ENCODE measurements at places on chromosomes 13 and 19.

DNA sequence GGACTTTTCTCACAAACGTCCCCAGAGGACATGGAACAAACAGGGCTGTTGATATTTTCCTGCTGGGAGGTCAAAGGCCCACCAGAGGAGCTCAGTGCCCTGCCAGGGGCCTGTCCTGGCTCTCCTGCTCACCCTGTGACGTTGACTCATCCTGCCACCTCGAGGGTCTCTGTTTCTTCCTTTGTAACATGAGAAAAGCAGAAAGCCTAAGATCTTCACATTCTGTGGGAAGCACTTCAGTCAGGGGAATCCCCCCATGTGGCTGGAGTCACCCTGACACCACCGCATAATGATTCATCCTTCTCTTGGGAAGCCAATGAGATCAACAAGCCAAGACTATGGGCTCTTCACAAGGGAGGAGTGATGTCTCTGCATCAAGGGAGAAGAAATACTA, 147.9 kb downstream of the KATNAL1 start:
- peak; percentile 56 for DNase-seq

GRCh38 chr13:43991773-43992201, 112.1 kb downstream of the LACC1 start:
- no peak for DNase-seq

- no peak for DNase-seq
These were observed 3.3 kb downstream of the DOT1L start for GRCh38 chr19:2166741-2167738.

- DNase-seq = no peak
These were observed 242.2 kb downstream of the DCLK1 start for GRCh38 chr13:35888981-35889380.

- DNase-seq = no peak
These were observed 73.8 kb downstream of the GADD45B start for GRCh38 chr19:2549701-2550191.

GRCh38 chr13:24176351-24177101, 16.0 kb downstream of the SPATA13 start:
- DNase-seq = no peak

DNA sequence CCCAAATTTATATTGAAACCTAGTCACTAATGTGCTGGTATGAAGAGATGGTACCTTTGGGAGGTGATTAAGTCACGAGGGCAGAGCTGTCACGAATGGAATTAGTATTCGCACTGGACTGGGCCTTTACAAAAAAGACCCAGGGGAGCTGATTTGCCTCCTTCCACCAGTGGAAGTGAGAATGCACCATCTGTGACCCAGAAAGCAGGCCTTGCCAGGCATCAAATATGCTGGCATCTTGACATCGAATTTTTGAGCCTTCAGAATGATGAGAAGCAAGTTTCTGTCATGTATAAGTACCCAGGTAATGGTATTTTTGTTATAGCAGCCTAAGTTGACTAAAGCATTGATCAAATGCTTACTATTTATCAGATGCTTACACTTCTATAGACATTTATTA, 373.6 kb downstream of the FGF14 start:
- no peak for DNase-seq

- DNase-seq = peak; percentile 66
These were observed at the start of gene MEX3D for GRCh38 chr19:1568320-1569019. Gene MEX3D, minus strand, starts transcription at chr19:1568325. Its CDS starts 267 bp downstream, at chr19:1568058.

GRCh38 chr13:97724450-97724849, 229.0 kb upstream of the IPO5 start:
- no peak for DNase-seq

DNA sequence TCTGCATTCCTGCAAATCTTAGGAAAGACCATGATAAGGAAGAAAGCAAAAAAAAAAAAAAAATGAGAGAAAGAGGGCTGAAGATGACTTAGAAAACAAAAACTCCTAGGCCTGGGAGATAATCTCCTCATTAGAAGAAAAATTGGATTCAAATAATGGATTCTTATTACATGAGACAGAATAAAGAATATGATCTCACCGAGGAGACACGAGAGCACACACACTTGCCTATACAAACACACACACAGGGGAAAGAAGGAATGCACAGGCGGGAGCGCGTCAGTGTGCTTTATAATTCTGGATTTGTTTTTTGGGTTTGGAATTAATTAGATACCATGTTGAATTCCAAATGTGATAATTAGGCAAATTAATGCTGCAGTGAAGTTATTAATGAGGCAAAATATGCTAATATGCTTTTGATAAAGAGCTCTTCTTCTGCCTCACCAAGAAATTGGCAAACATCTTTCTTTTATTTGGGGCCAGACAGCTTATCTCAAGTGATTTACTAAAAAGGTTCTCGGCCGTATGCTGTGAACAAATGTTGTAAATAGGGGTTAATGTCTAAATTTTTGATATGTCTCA, 36.1 kb upstream of the PCDH8 start:
- DNase-seq = no peak

DNA sequence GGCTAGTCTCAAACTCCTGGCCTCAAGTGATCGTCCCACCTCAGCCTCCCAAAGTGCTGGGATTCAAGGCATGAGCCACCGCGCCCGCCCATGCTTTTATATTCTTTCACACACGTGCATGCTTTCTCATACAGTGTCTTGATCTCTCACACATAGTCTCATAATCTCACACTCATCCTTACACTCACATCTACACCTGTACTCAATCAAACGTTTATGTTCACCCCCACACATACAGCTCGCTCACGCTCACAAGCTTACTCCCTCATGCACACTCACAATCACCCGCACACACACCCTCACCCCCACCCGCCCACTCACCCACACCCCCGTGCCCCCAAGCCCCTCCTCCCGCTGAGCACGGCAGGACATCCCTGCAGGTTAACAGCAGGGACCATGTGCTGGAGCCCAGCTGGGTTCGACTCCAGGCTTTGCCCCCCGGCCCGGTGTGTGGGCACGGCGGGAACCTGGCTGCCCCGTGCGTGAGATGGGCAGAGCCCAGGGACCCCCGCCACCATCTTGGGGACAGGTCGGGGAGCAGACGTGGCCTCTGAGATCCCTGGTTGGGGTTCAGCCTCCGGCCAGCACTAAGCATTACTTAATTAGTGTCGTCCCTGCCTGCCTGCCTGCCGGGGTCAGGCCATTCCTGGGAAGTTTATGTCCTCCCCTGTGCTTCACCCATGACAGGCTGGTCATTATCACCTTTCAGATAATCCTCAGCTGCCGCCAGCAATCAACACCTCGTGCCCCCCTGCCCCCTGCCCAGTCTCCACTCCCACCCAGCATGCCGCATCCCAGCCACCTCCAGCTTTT, 11.4 kb downstream of the SBK2 start:
- DNase-seq = no peak

GRCh38 chr13:79621902-79622301, 140.9 kb downstream of the NDFIP2 start:
- no peak for DNase-seq

- DNase-seq = no peak
These were observed 1097.8 kb downstream of the PCDH17 start for GRCh38 chr13:58729361-58729760.

GRCh38 chr19:3565139-3565538, 7.6 kb upstream of the HMG20B start:
- DNase-seq = no peak

GRCh38 chr19:44626048-44626624, 12.8 kb downstream of the IGSF23 start:
- no peak for DNase-seq

GRCh38 chr13:95706356-95706755, 29.4 kb downstream of the DNAJC3 start:
- no peak for DNase-seq

- no peak for DNase-seq
These were observed 573.7 kb downstream of the IRS2 start for GRCh38 chr13:109212650-109213049.

GRCh38 chr19:5880196-5880595, 9.9 kb upstream of the FUT5 start:
- no peak for DNase-seq

GRCh38 chr13:93284064-93284463, 57.5 kb downstream of the GPC6 start:
- DNase-seq = no peak

- no peak for DNase-seq
These were observed 148.9 kb downstream of the SIPA1L3 start for GRCh38 chr19:38055655-38056521.

- no peak for DNase-seq
These were observed 13.9 kb downstream of the PALM start for GRCh38 chr19:722553-723101.

DNA sequence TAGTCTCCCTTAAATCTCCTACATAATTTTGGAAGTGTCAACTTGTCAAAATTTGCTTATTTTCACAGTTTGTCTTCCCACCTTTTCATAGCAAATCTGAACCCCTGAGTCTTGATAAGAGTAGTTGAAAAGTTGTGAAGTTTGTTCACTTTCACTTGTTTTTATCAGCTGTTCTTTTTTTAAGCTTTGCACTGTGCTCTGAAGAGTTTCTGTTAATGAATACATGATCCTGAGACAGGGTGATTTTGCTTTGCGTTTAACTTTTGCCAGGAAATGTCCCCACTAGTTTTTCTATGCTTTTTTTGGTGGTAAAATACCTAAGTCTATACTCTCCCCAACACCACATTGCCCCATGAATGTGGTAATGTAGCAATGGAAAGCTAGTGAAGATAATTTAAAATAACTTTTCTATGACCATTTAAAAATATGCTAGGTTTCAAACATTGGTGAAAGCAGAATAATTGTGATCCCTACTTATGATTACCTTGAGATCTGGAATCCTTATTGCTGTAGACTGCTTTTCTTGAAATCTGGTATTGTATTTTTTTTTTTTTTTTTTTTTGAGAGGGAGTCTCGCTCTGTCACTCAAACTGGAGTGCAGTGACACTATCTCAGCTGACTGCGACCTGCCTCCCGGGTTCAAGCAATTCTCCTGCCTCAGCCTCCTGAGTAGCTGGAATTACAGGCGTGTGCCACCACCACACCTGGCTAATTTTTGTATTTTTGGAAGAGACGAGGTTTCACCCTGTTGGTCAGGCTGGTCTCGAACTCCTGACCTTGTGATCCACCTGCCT, 5.4 kb downstream of the NUP58 start:
- no peak for DNase-seq

DNA sequence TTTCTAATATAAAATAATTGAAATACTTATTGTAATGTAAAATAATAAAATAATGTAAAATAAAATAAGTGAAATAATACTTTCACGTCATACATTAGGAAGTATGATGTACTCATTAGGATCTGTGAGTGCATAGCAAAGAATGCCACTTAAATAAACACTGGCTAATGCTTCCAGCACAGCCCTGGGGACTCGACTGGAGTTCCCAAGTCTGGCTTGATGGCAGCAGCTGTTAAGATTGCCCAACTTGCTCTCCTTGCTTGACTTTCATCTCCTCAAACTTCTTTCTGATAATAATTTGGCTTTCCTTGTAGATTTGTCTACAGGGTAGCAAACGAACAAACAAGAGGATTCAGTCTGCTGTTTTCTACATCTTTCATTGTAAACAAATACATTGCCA, 191.9 kb downstream of the COG6 start:
- no peak for DNase-seq

- peak; percentile 13 for DNase-seq
These were observed 2.5 kb downstream of the HDGFL2 start for GRCh38 chr19:4474514-4475022.

DNA sequence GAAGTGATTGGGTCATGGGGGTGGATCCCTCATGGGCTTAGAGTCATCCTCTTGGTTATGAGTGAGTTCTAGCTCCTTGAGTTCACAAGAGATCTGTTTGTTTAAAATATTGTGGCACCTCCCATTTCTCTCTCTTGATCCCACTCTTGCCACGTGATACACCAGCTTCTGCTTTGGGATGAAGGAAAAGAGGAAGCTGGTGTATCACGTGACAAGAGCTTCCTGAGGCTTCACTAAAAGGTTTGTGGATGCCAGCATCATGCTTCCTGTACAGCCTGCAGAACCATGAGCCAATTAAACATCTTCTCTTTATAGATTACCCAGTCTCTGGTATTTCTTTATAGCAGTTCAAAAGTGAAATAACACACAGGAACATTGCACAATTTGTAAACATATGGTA, 352.5 kb upstream of the ATXN8OS start:
- no peak for DNase-seq

DNA sequence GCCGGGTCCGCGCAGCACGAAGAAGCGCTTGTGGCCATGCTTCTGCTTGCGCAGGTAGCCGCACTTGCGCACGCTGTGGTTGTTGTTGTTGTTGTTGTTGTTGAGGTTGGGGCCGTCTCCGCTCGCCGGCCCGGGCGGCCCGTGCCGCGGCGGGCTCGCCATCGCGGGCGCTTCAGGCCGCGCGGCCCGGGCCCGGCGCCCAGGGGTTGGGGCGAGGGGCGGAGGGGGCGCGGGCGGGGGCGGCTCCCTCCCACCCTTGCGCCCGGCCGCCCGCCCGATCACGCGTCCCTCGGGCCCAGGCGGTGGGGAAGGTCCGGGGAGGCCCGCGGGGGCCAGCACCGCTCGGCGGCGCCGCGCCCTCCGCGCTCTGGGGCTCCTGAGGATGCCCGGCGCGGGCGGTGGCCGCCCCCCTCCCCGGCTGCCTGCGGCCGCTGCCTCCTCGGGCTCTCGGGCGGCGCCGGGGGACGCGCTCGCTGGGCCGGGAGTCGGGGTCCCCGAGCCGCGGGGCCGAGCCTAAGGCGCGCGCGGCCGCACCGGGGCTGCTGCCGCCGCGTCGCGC, 412 bp downstream of the IRS2 start:
- no peak for DNase-seq

GRCh38 chr13:102555914-102556553, 40.8 kb upstream of the TPP2 start:
- DNase-seq = no peak

GRCh38 chr13:80684217-80684991, 343.5 kb upstream of the SPRY2 start:
- no peak for DNase-seq

GRCh38 chr19:17757125-17757524, 5.8 kb downstream of the FCHO1 start:
- DNase-seq = no peak

DNA sequence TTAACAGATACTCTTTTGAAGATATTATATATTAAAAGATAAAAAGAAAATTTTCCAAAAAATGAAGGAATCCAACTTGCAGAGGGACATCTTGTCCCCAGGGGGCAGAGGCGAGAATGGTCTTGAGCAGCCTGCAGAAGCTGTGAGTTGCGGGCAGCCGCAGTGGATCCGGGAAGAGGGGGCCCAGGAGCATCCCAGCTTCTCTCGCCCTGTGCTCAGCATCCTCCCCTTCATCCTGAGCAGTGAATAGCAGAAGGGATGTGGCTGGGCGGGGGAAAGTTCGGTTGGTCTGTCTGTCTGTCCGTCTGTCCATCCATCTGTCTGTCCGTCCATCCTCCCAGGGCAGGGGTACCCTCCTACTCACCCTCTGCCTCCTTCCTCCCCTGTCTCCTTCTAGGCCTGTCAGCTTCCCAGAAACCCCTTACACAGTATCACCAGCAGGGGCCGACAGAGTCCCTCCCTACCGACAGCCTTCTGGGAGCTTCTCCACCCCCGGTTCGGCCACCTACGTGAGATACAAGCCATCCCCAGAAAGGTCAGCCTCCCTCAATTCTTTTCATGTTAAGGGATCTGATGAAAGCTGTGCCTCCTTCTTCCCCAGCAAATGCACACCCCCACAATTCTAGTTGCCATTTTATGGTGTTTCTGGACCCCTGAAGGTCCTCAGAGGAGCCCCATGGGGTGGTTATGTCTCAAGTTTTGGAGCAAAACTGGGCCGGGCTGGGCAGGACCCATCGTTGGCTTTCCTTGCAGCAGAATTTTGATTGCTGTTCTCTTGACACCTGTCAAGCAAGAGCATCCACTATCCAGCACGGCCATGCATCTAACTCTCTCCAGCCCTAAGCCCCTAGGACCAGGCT, 81.6 kb downstream of the DPF1 start:
- DNase-seq = no peak

- DNase-seq = no peak
These were observed 66.1 kb downstream of the FGF9 start for GRCh38 chr13:21736926-21737325.

GRCh38 chr13:99630269-99630898, 129.1 kb downstream of the TM9SF2 start:
- DNase-seq = no peak
